ENCODE measurements at places on chromosomes 2 and 18. TPM values are rescaled to one million over a fixed set of nuclear protein-coding genes. Genes with fewer than 3 reads are reported as not detected.

Gene C2orf66
- total RNA-seq: not detected

Gene MATN3
- total RNA-seq: 0.29 TPM

Gene REG1B
- total RNA-seq: not detected

Gene ANKAR
- 0.74 TPM for total RNA-seq

Gene LYG1
- total RNA-seq: not detected

Gene IL1RN
- total RNA-seq: not detected

GRCh38 chr18:80105369-80106167 is 3.5 kb upstream of the ADNP2 start:
- no peak for DNase-seq

DNA sequence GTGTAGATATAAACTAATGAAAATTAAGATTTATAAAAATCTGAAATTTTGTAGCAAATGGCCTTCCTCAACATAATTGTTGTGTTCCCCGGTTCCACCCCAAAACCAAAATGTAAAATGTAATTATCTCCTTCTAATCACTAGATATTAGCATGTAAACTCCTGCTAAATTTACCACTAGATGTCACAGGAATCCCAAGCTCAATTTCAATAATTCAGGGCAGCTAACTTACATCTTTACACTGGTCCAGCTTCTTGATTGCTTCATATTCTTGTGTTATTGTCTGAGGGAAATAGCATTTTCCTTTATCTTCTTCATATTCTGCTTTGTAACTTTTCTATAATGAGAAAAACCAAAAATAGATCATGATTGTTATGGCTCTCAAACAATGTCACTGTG is 42.6 kb downstream of the NEB start:
- no peak for DNase-seq

- no peak for DNase-seq
Measured at GRCh38 chr2:123211181-123211580, 813.9 kb upstream of the CNTNAP5 start.

DNA sequence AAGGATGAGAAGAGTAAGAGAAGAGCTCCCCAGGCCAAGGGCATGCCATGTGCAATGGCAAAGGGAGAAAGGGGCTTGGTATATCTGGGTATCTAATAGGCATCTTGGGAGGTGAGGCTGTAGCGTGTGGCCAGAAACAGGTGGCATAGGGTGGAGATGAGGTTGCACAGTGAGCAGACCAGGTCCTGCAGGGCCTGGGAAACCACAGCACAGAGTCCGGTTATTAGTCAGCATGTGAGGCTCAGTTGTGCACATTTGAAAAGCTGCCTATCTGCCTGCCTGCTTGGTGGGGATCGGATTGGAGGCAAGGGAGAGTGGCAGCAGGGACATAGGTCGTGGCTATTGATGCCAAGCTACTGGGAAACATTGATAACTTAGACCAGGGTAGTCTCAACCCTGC is 190.6 kb downstream of the TPGS2 start:
- no peak for DNase-seq

GRCh38 chr2:100509066-100509465 is 38.8 kb downstream of the NMS start:
- no peak for DNase-seq

- DNase-seq: no peak
Measured at GRCh38 chr2:186687807-186688211, 6.1 kb upstream of the FAM171B start.

DNA sequence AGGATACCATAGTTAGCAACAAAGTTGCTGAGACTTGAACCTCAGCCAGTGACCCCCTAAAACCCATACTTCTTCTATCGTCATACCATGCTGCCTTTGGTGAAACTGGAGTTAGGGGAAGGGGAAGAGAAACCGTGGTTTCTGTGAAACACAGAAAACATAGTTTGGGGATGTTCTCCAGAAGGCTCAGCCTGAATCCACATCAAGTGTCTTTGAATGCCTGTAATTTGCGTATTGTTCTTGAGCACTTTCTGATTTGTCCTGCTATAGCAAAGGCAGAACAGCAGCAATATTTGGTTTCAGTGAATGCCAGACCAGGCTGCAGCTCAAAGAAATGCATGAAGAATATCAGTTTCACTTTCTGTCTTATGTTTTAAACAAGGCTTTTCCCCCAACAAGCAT is 258.7 kb downstream of the TTC32 start:
- no peak for DNase-seq

DNA sequence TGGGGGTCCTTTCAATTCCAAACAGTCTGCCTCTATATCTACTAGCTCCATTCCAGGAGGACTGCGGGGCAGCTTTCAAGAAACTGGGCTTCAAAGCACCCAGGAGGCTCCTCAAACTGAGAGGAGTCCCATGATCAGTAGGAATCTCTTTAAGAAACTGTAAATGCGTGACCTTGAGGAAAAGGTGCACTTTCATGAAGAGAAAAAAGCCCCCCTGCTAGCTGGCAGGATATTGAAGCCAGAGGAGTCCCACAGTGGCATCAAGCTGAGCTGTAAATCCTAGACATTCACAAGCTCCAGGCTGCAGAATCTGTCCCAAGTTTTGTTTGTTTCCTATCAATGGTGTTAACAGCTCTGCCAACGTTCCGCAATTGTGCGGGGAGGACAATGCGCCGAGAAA is 790.1 kb downstream of the SLC4A3 start:
- DNase-seq: no peak

GRCh38 chr18:79528846-79529245 is 133.1 kb downstream of the NFATC1 start:
- peak; percentile 60 for DNase-seq

GRCh38 chr2:30759481-30759880 is 47.8 kb downstream of the CAPN13 start:
- no peak for DNase-seq

DNA sequence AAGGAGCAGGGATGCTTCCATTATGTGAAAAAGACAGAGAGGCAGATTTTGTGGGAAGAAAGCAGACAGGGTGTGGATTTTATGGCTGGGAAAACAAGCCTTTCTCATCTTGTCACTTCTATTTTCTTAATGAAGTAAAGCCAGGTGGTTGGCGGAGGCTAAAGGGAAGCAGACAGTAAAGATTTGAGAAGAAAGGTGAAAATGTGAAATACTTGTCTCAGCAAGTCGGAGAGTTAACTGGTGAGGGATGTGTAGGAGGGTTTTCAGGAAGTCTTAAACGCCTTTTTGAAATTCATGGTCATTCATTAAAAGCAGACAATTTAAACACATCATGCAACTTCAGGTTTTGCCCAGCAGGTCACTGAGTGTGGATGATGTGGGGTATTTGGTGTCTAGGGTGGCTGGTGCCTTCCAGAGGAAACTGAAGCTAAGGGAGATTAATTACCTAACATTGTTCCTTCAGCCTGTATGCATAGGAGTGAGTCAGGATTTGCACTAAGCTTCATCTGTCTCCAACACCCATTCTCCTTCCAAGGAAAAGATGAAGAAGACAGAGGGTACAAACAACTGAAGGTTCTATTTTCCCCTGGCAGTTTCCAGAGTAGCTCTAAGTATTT is 20.7 kb downstream of the SLC14A2 start:
- no peak for DNase-seq

DNA sequence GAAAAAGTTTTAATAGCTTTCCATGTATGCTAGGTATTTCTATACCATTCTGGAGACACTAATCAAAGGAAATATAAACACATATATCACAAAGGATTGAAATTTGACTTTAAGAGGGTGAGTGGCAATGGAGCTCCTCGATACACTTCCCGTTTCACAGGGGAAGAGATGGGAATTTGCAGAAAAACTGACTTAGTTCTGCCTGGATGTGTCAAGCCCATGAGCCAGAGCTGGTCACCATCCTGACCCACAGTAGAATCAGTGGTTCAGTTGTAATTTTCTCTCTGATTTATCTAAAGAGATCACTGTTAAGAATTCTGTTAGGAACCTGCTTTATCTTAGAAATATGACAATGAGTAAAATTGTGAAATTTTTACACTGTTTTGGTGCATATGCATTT is 34.2 kb downstream of the PLCL1 start:
- no peak for DNase-seq

GRCh38 chr2:180507028-180507427 is 473.4 kb upstream of the UBE2E3 start:
- DNase-seq: no peak

GRCh38 chr18:57581301-57581934 is 5.1 kb downstream of the FECH start:
- DNase-seq: no peak

GRCh38 chr2:19914266-19914975 is 12.6 kb upstream of the TTC32 start:
- DNase-seq: no peak

GRCh38 chr2:172931918-172932520 is 143.6 kb upstream of the MAP3K20 start:
- peak; percentile 62 for DNase-seq

DNA sequence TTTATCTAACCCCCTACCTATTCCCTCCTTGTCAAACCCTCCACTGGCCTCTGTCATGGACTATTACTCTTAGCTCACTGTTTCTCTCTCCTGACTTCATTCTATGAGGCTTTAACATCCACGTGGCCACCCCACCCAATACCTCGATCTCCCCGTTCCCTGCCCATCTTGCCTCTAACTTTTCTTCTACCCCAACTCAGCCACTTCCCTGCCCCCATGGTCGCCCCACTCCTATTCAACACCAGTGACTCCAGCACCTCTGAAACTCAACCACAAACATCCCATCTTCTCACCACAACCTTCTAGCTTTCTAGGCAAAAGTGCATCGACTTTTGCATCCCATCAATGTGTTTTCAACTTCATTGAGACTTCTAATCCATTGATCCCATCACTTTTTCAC is 94.2 kb upstream of the EPAS1 start:
- no peak for DNase-seq

- no peak for DNase-seq
Measured at GRCh38 chr2:139360654-139361053, 580.5 kb upstream of the NXPH2 start.

- peak; percentile 48 for DNase-seq
Measured at GRCh38 chr2:68925295-68925896, 27.3 kb downstream of the GKN2 start.

GRCh38 chr2:128692895-128693742 is 374.5 kb upstream of the HS6ST1 start:
- DNase-seq: no peak

DNA sequence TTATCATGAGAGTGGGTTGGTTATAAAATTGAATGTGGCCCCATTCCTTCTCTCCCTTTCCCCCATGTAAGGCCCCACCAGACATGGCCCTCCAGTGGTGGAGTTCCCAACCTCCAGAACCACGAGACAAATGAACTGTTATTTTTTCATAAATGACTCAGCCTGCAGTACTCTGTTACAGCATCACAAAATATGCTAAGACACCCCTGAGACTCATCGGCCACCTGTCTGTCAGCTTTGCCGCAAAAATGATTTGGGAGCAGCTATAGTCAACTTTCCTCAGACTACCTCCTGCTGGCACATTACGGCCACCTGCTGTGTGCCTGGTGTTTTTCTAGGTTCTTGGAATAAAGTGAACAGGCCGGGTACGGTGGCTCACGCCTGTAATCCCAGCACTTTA is 21.4 kb upstream of the C1QL2 start:
- peak; percentile 73 for DNase-seq

GRCh38 chr2:146229508-146230155 is 1615.2 kb upstream of the ACVR2A start:
- DNase-seq: no peak

DNA sequence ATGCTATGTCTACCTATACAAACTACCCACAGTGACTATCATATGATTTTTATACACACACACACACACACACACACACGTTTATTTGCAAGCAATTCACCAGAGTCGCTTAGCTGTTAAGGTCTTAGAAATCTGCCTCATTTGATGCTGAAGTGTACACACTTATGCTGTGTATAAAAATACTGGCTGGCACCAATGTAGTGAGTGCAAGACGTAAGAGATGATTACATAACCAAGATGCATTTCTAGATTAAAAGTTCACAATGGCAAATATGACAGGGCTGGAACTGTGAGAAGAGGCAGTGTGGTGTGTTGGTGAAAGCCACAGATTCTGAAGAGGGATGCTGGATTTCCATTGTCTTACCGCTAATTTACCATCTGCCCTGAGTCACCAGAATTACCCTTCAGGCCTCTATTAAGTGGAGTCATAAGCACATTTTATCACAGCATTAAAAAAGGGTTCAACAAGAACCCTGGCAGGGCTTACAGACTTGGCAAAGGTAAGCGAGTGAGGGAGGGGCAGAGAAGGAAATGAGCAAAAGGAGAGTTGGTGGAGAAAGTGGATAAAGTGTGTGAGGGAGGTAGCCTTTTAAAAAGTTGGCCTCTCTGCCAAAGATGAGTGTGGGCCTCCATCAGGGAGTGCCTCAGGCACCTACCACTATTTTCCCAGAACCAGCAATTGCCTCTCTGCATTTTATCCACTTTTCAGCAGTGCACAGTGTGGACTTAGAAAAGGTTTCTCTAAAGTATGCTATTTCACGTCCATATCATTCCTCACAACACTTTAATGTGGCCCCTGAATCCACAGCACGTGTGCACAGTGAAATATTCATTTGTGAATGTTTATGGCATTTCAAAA is 21.5 kb downstream of the MEIS1 start:
- DNase-seq: no peak

GRCh38 chr2:165239230-165239629 is at the start of gene SCN2A:
Gene SCN2A (plus strand): TSS chr2:165239414. CDS start chr2:165295824, 56,410 bp downstream.
- DNase-seq: peak; percentile 40
